NCI-H1930 (cell line): ENCODE measurements at places on chromosomes 7 and 10.

DNA sequence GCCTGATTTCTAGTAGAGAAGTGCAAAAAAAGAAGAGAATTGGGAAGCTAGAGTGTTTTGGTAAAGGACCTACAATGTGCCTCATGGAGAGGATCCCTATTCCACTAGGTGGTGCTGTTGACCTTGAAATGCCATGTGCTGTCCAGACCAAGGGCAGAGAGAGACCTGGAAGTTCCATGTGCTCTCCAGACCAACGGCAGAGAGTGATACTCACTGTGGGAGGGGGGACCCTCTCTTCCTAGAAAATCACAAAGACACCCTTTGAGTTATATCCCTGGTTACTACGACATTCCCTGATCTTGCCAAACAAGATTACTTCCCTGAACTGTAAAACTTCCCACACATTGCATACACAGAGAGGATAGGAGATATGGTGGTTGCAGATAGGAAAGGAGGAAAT, 212.7 kb upstream of the ZNF804B start:
- no peak for DNase-seq

GRCh38 chr7:45157653-45158401, at the start of gene RAMP3:
Gene RAMP3 (plus strand): TSS chr7:45157791. CDS start chr7:45157829, 38 bp downstream.
- no peak for DNase-seq

DNA sequence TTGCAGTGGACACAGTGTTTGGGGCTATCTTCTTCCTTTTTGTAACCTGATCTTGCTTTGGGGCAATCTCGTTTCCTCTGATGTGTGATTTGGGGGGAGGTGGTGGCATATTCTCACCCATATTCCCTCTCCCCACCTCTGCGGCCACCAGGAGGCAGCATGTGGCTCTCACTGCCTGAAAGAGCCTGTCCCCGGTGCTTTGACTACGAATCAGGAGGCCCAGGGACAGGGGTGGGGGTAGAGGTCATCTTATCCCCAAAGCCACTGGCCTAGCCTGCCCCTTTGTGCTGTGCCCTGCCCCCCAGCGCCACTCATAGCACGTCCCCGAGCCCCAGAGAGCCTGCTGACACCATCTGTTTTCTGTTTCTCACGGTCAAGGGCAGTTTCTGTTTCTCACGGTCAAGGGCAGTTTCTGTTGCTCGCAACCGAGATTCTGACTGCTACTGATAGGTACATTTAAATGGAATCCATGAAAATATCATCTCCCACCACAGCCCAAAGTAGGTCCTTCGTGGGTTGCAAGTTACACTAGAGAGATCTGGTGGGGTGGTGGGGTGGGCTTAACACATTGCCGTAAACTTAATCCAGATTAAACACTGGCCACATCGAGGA, 28.2 kb downstream of the PHYH start:
- DNase-seq, result no peak

DNA sequence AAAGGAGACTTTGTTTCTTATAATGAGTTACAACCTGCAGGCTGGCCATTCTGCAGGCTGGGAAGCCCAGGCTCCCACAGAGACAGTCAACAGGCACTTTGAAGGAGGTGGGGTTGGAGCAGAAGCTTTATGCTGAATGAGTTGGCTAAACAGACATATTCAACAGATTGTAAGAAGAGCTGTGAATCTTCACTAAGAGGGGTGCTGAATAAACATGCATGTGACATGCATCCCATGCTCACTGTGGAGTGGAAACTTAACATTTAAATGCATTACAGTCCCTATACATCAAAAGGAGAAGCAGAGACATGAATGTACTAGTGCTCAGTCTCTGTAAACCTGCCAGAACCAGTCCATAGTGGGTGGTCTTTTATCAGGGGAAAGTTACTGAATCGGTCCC, 1.4 kb upstream of the CFAP69 start:
- DNase-seq, result no peak

DNA sequence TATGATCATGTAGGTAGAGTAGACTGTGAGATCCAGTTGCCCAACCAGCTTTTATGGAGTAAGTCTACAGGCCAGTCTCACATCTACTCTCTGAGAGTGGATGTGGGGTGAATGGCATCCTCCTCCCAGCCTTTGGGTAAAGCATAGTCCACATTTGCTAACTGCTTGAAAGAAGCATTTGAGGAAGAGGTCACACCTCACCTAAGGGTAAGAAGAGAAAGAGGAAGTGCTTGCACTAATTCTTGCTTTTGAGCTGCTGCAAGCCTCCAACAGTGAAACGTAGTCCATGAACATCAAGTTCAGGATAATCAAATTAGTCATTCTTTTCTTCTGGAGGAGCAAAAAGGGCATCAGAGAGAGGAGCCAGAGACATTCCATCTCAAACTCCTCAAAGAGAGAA, 93.9 kb upstream of the AGR3 start:
- no peak for DNase-seq

DNA sequence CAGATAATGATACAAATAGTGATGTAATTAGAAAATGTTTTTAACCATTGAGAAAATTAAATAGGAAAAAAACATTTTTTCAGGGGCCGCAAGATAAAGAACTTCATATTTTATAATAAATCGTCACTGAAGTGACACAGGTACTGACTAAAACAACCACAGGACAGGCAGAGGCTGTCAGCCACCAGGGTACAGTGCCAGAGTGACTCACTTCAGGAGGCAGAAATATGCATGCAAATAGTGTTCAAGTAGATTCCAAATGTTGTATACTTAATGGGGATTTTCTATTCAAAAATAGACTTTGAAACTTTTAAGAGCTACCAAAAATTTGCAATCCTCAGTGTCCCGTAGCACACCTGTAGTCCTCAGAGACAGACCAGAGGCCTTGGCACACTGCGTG, 68.6 kb downstream of the FRMPD2 start:
- DNase-seq, result no peak

GRCh38 chr10:86390337-86391120, 23.9 kb upstream of the GRID1 start:
- no peak for DNase-seq

GRCh38 chr10:101529207-101529606, 58.9 kb downstream of the POLL start:
- no peak for DNase-seq

GRCh38 chr10:11538834-11539190, 72.6 kb downstream of the USP6NL start:
- DNase-seq, result no peak

DNA sequence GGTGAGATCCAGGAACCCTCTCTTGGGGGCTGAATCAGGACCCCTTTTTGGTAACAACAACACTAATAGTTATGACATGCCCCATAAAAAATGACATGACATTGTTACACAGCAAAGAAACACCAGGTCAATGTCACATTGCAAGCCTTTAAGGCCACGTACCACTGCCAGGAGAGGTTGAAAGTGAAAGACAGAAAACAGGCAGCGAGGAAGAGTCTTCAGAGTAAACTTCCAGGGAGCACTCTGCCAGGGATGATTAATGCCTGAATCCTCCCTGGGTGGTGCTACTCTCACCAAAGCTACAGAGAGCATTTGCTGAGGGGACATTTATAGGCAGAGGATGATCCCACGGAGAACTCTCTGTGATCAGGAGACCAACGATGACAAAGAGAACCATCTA, 551.6 kb downstream of the CALN1 start:
- DNase-seq, result no peak

DNA sequence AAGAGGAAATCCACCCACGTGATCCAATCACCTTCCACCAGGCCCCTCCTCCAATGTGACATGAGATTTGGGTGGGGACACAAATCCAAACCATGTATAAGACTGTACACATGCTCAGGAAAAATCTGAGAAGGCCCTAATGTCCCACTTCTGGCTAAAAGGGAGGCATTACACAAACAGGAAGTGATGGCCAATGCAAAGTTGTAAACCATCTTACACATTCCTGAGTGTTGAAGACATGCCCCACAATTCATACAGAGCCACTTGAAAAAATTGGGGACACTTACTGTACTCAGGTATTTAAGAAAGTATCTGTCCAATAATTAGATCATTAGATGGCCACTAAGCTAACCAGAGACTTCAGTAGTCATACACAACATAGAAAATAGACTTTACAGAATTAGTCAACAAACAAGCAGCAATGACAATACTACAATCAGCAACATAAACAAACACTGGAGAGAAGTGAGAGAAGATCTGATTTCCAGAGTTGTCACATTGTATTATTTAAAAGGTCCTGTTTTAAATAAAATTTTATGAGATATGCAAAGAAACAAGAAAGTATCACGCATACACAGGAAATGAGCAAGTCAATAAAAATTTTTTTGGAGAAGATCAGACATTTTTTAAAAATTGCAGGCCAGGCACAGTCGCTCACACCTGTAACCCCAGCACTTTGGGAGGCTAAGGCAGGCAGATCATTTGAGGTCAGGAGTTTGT, 143.3 kb downstream of the DGKI start:
- no peak for DNase-seq

DNA sequence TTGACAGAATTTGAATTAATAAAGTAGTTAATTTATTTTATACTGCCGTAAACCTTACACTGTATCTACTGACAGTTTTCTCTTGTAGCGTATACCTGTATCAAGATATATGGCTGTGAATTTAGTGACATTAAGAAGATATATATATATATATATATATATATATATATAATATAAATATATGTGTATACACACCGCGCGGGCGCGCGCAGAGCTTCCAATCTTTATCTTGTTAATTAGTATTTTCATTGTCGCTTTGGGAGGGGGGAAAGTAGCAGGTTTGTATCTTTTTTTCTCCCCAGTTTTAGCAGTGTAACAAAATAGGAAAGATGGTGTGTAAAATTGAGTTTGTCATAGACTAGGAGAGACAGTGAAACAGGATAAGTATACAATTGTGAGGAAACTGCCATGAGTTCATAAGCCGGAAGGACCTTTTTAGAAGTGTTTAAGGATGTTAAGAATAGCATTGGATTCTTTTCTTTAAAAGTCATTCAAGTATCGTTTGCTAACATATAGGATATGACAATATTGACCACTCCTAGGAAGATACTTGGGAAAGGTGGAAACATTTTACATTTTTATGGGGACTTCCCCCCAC, 2.0 kb downstream of the PLEKHA1 start:
- DNase-seq, result no peak

GRCh38 chr7:18574676-18575075, 79.1 kb downstream of the HDAC9 start:
- no peak for DNase-seq

- DNase-seq, result no peak
Observed at GRCh38 chr7:105339404-105340323, 49.1 kb downstream of the SRPK2 start.

- no peak for DNase-seq
Observed at GRCh38 chr10:77075926-77076325, 561.7 kb downstream of the KCNMA1 start.

DNA sequence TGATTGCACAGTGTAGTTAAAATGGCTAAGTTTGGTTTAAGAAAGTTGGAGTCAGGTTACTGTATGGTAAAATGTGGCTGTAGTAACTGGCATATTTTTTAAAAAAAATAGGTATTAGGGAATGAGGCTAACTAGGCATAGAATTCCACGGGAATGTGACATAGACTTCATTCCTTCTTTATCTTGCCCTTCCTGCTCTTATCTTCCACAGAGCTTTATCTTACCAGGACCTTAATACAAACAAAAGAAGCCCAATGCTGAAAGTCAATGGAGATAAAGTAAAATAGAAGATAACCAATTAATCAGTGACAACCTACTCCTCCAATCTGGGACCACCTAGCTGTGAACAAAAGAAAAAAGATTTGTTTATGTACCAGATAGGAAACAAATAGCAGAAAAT, 58.1 kb downstream of the TET1 start:
- DNase-seq, result no peak

GRCh38 chr10:80201608-80202141, 3.7 kb downstream of the ANXA11 start:
- DNase-seq, result no peak

- no peak for DNase-seq
Observed at GRCh38 chr7:2279896-2280295, 34.3 kb downstream of the SNX8 start.

DNA sequence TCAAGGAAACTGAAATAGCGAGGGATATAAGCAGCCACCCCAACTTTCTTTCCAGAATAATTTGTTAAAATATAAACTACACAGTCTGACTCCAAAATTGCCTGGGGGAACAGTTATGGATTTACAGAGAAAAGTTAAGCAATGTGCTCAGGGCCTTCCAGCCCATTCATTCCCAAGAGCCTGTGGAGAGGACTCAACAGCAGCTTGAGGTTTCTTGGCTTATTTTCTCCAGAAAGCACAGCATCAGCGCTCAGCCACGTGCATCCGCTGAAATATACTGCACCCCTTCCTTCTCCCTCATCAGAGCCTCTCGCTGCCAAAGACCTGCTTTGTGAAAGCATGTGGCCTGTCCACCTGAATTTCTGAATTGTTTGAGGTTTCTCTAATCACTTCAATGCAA, 375.2 kb upstream of the VWC2 start:
- no peak for DNase-seq

GRCh38 chr10:60757420-60757895, 20.8 kb upstream of the CDK1 start:
- DNase-seq, result no peak

- DNase-seq, result no peak
Observed at GRCh38 chr7:22890773-22891172, 68.1 kb upstream of the TOMM7 start.

DNA sequence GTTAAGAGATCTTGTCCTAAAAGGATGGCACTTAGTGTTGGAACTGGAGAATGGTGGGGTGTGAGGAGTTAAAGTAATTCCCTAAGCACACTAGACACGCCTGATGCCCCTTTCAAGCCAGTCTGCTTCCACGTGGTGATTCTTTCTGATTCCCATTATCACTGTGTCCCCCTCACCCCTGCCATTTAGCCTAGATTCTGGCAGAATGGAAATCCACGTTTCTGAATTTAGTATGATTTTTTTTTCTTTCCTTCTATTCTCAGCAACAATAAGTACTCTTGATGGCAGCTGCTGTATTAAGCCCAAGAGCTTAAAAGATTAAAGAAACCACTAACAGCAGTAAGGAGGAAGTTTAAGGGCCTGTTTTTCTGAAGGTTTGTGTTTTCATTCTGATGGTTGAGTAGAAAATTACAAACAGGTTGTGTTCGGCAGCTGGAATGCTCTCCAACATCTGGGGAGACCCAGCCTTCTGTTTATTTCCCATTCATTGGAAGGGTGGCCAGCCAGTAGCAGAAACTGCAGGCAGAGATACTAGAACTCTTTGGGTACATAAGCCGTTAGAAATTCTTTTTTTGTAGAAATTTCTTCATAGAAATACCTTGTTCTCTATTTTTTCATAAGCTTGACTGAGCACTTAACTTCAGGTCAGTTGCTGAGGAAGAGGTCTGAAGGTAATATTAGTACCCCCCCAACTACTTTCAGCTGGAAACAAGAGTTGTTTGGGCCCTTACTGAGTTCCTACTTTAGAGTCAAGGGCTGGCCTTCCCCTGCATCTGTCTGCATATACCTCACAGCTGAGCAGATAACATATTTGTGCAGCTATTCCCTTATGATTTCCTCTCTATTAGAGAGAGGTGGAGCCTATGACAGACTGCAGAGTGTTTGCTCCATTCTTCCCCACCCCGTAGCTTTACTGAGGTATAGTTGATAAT, 355.1 kb downstream of the AUTS2 start:
- DNase-seq, result no peak

- no peak for DNase-seq
Observed at GRCh38 chr7:904847-905246, 28.5 kb downstream of the GET4 start.
